Activated B cell treated with CpG ODN at 0.5 μM for 24 hours (primary cell): ENCODE measurements at places on chromosomes 1 and 21.

DNA sequence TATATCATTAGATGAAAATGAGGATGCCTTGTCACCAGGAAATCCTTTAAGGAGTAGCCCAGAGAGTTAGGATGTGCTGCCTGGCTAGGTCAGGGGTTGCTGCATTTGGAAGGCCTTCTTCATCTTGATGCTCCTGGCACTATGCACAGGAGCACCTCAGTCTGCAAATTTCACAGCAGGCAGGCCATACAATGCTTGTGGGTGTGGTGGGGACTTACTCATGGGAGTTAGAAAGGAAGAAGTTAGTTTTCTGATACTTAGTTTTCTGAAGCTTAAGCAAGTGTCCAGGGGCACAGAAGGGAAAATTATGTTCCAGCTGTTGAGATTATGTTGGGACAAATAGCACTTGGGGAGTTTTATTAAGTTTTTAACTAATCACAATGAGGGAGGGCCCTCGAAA is 11.4 kb downstream of the HLX start:
- no peak for DNase-seq

- DNase-seq: no peak
Observed at GRCh38 chr1:52915855-52916220, 5.7 kb downstream of the ECHDC2 start.

GRCh38 chr1:27622828-27623227 is 12.2 kb downstream of the FGR start:
- DNase-seq: no peak

GRCh38 chr1:87143413-87144135 is 185.1 kb upstream of the LMO4 start:
- no peak for DNase-seq

DNA sequence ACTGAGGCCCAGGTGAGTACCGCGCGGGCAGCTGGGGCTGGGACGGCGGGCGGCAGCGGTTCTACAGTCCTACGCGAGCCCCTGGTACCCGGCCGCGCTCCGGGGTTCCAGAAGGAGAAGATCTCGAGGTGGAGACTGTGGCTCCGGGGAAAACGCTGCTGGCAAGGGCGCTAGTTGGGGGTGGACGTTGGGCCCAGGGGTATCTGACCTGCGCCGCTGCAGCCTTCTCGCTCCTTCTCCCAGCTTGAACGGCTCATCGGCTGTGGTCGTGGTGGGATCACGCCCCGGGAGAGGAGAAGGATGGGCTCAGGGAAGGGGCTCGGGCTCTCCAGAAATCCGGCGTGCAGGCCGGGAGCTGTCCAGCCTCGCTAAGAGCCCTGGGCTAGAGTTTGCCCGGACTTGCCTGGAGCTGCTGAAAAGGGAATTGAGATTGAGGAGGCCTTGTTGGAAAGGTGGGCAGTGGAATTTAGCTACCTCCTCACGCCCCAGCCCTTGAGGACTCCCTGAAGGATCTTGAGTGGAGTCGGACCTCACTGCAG is 1.1 kb upstream of the POU3F1 start:
- DNase-seq: no peak

DNA sequence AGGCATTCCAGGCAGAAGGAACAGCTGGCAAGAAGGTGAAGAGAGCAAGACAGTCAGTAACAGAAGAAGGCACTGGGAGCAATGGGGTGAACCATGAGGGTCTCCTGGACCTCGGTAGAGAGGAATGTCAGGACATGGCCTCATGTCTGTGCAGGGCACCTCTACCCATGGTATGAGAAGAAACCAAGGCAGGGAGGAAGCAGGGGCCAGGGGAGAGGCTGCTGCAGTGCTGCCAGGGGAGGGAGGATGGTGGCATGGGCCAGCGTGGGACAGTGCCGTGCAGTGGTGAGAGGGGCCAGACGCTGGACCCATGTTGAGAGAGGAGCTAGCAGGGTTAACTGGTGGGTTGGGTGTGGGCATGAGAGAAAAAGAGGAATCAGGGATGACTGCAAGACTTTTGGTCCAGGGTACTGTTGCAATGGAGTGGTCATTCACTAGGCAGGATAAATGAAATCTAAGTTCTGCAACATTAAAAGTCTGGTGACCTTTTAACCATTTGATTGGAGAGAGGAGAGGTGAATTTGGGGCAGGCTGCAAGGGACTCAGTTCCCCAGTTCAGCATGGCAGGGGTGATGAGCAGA is 577.6 kb downstream of the MATN1 start:
- no peak for DNase-seq

DNA sequence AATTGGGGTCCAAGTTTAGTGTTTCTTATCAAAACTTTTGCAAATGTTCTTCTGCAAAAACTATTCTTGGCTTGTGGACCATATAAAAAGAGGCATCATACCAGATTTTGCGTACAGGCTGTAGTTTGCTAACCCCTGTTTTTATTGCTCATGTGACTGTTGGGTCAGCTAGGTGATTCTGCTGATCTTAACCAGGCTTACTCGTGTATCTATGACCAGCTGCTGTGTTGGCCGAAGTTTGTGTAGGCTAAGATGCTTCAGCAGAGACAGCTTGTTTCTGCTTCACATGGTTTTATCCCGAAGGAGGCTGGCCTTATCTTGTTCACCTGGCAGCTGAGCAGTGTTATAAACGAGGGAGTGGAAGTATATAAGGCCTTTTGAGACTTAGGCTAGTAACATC is 38.2 kb downstream of the POU2F1 start:
- no peak for DNase-seq

GRCh38 chr1:12530462-12531178 is 87.4 kb downstream of the DHRS3 start:
- DNase-seq: no peak

- no peak for DNase-seq
Observed at GRCh38 chr1:9823693-9823942, 147 bp downstream of the CLSTN1 start.

- no peak for DNase-seq
Observed at GRCh38 chr1:225449261-225449660, 21.4 kb upstream of the LBR start.

- no peak for DNase-seq
Observed at GRCh38 chr21:26845066-26845758, at the start of gene ADAMTS1. ADAMTS1 (minus strand) TSS chr21:26845409; CDS start chr21:26844954, 455 bp downstream.

- DNase-seq: no peak
Observed at GRCh38 chr1:234771642-234772344, 161.8 kb upstream of the IRF2BP2 start.

DNA sequence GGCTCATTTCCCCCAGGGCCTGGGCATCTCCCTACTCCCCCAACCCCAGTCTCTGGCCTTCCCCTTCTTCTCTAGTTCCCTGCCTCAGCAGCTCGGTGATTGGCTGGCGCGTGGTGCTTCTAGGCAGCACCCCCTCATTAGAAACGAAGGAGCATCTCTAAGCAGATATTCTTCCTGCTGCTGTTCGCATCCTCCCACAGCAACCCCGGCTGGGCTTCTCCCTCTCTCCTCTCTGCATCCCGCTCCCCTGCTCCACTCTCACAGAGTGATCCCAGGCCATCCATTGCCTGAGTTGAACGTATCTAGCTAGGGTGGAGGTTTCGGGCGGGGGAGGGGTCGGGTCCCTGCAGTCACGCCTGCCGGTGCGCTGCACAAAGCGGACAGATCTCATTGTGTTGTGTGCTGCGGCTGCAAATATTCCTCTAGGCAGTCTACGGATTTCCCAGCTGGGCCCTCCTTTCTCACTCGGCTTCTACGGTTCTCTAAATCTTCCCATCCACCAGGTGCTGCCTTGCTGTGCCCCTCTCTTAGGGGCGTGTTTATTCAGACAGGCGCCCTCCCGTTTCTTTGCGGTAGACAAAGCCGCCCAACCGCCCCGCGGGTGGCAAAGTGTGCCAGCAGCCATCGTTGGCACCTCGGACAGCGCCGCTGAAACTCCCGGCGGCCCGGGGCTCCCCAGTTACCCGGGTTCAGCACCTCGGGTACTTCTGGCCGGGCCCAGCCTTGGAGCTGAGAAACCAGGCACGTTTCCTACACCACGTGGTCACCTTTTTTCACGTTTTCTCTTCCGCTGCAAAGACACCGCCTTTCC is 2.2 kb downstream of the CACNA1E start:
- DNase-seq: no peak

DNA sequence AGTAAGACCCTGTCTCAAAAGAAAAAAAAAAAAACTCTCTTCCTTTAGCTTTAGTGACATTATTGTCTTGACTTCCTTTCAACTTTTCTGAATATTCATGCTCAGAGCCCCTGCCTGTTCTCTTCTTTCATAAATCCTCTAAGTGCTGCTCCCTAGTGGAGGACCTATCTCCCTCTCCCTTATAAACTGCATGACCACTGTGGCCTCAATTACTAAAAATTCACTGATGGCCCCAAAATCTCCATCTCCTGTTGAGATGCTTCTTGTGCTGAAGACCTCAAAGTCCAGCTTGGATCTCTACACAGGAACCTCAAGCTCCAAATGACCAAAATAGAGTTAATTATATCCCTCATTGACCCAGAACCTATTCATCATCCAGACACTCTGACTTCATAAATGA is 7.8 kb downstream of the ITLN1 start:
- DNase-seq: no peak

DNA sequence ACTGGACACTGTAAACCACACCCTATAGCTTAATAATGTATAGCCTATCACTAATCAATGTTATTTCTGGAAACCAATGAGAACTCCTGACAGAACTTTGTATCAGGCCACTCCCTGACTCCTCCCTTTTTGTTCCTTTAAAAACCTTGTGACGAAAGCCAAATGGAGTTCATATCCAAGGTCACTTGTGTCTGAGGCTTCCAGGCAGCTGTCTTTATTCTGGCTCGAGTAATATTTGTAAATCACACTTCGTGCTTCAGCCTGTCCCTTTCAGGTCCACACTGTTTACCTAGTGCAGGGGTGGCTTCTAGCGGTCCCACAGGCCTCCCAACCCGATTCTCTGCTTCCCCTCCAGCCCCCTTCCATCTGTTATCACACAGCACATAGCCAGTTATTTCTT is 16.2 kb upstream of the CAPN9 start:
- DNase-seq: no peak

DNA sequence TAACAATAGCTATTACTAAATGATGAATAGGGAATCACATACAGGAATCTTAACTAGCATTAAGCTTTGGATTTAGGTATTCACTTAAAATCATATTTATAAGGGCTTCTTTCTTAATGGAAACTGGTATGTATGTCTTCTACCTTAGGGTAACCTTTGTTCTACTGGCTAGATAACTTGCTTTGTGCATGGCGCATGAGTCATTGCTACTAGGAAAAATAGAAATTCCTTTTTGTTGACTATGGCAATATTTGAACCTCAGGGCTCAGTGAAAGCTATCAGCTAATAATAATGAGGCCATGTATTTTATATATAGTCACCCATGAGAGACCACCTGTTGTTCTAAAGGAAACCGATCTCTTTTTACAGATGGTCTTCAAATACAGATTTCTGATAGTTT is 72.5 kb downstream of the RPS6KC1 start:
- no peak for DNase-seq

- no peak for DNase-seq
Observed at GRCh38 chr1:225434046-225434445, 6.2 kb upstream of the LBR start.

- DNase-seq: no peak
Observed at GRCh38 chr1:181208083-181208482, 119.6 kb downstream of the IER5 start.

DNA sequence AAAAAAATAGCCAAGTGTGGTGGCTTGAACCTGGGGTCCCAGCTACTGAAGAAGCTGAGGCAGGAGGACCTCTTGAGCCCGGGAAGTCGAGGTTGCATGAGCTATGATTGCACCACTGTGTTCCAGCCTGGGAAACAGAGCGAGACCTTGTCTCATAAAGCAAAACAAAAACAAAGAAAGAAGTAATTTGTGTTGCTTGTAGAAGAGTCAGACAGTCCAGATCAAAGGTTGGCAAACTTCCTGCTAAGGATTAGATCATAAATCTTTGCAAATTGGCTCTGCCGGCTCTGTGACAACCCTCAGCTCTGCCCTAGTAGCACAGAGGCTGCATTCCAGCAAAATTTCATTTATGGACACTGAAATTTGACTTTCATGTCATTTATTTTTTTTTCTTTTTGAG is 19.0 kb upstream of the MFN2 start:
- DNase-seq: no peak

DNA sequence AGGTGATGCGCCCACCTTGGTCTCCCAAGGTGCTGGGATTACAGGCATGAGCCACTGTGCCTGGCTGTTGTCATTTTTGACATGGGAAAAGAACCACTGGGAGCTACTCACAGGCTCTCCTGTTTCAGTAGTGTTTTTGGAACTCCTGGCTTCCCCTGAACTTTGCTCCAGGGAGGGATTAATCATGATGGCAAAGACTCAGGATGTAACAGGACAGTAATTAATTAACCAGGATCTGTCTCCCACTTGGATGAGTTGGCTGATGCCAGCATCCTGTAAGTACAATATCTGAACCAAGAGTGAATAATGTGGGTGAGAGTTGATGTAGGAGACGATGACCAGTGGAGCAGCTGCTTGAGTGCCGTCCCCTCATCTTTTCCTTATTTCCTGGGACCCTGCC is 4.9 kb downstream of the SFT2D2 start:
- DNase-seq: no peak

DNA sequence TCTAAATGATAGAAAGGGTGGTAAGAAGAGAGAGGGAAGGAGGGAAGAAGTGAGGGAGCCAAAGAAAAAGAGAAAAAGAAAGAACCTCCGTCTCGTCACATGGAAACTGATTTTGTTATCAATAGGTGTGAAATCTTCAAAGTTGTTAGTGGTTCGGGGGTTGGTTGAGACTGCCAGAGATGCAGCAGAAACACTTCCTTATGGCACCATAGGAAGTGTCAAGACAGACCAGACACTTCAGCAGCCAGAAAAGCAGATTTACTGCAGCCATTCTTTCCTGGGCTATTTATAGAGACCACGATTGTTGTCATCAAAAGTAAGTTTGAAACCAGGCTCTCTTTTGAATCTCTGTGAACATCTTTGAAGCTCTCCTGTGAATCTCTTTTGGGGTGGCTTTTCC is 150.5 kb downstream of the PLPPR5 start:
- no peak for DNase-seq
